Stimulated activated CD4-positive, alpha-beta T cell treated with anti-CD3 and anti-CD28 coated beads, Interleukin-1b, Interleukin-23, amount 100 ng/mL, for 1 hour (primary cell): ENCODE measurements at places on chromosomes 16 and 17.

DNA sequence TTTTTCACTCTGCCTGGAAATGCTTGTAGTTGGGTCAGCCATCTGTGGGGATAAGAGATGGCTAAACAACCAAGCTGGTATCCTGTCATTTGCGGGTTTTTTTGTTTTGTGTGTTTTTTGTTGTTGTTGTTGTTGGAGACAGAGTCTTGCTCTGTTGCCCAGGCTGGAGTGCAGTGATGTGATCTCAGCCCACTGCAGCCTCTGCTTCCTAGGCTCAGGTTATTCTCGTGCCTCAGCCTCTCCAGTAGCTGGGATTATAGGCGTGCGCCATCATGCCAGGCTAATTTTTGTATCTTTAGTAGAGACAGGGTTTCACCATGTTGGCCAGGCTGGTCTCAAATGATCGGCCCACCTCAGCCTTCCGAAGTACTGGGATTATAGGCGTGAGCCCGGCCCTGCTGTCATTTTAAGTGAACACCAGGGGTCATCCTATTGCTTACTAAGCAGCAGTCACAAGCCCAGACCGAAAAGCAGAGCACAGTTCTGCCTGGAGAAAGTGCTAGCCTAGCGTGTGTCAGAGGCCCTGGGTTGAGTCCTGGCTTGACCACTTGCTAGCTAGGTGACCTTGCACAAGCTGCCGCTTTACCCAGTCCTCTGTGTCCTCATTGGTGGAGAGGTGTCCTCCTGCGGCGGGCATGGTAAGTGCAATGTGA, 4.6 kb downstream of the SMCR8 start:
- DNase-seq: no peak

GRCh38 chr17:5558815-5559785, 25.2 kb downstream of the NLRP1 start:
- no peak for DNase-seq

DNA sequence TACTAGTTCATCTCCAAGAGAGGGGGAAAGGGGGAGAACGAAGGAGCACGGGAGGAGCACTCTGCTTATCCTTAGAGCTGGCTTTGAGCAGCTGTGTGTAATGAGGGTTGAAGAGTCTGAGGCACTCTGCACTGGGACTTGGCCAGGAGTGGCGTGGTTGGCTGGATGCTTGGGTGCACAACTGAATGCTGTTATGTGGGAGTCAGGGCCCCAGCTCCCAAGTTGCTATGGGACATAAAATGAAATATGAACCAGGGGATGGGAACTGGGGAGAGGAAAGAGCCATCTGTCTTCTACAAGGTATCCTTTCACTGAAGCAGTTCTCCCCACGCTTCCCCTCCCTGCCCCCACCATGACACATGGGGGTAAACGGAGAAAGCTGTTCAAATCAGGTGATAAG, 105.9 kb upstream of the ANKFN1 start:
- no peak for DNase-seq

DNA sequence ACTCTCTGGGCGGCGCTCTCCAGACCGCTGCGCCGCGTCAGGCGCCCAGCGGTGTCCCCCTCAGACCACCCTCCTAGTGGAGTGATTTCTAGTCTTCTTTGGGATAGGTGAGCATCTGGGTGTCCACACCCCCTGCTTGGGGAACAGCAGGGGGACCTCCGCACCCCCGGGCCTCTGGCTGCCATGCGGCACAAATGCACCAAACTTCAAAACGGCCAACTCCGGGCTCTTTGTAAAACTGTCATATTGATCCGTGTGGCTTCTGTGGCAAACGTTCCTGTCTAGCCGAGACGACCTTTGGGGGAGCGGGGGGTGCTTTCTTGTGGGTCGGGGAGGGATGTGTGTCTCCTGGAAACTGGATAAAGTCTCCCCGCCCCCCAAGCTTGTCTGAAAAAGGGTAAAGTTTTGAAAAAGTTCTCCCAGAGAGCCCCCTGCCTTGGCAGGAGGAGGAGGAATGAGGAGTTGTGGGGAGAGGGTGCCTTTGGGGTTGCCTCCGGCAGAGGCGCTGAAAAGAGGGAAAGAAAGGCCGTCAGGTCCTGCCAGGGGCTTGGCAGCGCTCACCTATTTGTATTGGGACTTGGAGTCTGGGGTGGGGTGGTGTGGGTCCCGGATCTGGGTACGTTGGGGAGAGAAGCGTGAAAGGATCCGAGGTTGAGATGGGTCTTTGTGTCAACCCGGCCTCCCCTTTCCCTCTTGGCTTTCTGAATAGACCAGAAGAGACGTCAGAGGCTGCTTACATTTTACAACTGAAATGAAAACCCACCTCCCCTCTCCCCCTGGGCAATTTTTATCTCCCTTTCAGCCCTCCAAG, 2.2 kb upstream of the CHD3 start:
- peak; percentile 21 for DNase-seq

DNA sequence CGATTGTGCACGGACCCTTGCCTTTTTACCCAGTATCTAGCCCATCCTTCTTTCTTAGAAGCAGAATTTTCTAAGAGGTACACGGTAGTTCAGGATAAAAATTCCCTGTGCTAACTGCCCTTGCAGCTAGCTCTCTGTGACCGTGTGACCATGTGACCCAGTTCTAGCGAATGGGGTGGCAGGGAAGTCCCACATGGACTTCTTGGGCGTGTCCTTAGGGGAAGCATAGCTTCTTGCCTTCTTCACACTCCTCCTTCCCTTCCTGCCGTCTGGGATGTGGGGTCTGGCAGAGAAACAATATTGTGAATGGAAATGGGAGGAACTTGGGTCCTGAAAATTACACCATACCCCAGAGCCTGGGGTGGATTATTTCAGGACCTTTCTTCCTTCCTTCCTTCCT, 670.7 kb downstream of the MAF start:
- no peak for DNase-seq

DNA sequence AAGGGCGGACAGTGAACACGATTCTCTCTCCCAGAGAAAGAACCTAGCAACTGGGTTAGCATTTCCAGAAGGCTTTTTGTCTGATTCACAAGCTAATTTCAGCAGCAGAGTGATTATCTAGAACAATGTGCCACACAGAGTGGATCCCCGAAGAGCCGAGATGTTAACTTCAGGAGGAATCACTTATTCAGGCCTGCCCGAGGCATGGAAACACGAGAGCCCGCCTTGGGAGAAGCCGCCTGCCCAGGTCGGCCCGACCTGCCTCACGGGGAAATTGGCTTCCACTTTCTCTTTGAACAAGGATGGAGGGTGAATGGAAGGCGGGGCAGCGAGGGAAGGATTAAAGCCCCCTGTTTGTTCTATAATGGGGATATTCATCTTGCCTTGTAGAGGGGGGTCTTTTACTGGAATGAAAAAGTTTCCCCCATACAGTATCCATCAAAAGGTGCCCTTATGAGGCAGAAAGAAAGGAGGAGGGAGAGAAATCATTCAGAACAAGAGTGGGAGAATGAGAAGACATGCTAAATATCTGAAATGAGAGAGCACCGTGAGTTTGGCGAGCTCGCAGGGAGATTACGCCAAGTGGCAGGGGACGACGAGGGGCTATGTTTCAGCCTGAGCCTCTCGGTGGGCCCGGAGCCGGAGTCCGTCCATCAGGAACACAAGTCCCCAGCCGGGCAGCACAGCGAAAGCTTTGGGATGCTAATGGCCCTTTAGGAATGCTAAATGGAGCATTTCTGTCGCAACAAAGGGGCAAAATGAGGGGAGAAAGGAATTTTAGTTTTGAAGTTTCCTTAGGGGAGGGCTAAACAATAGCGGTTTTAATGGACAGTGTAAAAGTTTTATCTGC, 33.0 kb downstream of the NTN1 start:
- DNase-seq: no peak

- DNase-seq: no peak
These were observed 115.6 kb downstream of the MAP2K4 start for GRCh38 chr17:12136243-12136642.

DNA sequence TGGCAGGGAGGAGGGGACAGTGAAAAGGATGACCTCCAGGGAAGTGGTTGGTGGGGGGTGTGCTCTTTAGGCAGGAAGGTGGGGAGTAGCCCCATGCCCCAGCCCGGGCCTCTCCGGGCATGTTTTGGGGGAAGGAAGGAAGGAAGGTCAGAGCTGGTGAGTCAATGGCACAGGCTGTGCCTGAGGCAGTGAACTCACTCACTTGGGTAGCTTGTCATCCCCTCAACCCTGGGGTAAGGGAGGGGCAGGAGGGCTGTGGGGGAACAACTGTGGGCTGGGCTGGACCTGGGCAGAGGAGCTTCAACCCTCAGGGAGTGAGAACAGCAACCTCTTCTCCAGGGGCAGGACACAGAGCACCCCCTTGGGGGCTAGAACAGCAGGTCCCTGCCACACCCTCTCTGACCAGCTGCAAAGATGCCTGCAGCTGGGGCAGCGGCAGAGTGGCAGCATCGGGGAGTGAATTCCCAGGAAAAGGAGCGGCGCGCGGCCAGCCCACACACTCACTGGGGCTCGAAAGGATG, 6.3 kb downstream of the CSF3 start:
- DNase-seq: no peak

DNA sequence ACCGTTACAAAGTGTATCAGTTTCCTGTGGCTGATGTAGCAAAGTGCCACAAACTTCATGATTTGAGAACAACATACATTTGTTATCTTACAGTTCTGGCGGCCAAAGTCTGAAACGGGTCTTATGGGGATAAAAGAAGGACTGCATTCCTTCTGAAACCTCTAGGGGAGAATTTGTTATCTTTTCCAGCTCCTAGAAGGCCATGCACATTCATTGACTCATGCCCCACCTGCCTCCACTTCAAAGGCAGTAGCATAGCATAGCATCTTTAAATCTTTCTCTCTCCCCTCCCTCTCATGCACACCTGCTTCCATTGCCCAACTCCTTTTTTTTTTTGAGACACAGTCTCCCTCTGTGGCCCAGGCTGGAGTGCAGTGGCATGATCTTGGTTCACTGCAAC, 190.7 kb upstream of the DYNLRB2 start:
- no peak for DNase-seq

- no peak for DNase-seq
These were observed 2.7 kb downstream of the WDR59 start for GRCh38 chr16:74982256-74982655.

- no peak for DNase-seq
These were observed 152.0 kb downstream of the ZFHX3 start for GRCh38 chr16:72895951-72896350.

DNA sequence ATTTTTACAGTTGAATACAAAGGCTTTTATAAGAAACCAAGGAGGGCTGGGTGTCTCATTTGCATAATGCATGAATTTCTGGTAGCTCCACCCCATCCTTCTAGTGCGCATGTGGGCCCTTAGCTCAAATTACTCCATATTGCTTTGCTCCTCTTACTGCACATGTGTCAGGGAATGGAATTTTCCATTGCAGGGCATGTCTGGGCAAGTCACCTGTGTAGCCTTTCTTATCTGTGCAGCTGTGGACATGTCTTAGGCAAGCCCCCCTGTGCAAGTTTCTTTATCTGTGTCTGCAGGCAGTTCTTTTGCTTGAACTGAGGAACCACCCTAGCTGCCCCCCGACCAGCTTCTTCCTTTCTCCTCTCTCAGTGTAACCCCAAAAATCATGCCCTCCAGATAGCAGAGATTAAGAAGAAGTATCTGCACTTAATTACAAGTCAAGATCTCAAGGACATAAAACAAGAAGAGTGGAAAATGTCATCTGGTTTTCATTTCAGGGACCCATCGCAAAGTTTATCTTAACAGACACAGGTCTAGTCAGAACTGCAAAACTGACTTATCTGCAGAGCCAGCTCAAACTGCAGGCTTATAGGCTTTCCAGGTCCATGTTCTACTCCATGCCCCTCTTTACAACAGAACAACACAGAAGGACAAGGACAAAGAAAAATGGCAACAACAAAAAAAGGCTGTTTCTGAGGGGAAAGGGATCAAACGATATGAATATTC, 137.9 kb upstream of the HS3ST4 start:
- DNase-seq: no peak

DNA sequence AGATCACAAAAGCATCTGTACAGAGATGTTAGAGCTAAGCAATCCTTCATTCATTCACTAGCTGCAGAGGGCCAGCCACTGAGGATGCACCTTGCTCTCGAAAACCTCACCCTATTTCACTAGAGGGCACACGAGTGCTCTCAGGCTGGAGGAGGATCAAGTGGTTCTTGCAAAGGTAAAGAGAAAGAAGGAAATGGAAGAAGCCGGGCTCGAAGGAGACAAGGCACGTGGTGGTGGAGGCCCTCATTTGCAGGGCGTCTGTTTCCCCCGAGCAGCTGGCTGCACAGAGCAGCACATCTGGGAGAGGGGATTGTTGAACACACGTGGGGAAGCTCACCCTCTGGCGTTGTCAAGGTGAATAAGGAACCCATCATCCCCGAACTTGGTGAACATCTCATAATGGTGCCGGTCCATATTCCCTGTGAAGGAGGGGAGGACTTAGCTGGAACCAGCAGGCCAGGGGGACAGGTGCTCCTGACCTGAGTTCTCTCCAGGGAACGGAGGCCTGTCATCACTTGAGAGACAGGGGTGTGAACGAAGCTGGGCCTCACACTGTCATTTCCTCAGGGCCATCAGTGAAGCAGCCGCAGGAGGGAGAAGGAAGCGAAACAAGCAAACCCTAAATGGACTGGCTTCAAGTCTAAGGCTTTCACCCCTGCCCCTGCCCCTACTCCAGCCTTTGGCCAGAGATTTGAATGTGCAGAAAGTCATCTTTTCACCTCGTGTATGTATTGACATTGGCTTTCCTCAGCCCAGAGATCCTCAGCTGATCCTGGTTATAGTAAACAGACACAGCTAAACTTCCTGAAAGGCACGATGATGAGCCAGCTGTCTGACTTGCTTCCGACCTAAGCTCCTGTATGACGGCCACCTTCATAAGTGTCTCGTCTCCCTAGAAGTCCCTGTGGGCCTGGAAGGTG, 27.6 kb downstream of the PRKAR1A start:
- no peak for DNase-seq

DNA sequence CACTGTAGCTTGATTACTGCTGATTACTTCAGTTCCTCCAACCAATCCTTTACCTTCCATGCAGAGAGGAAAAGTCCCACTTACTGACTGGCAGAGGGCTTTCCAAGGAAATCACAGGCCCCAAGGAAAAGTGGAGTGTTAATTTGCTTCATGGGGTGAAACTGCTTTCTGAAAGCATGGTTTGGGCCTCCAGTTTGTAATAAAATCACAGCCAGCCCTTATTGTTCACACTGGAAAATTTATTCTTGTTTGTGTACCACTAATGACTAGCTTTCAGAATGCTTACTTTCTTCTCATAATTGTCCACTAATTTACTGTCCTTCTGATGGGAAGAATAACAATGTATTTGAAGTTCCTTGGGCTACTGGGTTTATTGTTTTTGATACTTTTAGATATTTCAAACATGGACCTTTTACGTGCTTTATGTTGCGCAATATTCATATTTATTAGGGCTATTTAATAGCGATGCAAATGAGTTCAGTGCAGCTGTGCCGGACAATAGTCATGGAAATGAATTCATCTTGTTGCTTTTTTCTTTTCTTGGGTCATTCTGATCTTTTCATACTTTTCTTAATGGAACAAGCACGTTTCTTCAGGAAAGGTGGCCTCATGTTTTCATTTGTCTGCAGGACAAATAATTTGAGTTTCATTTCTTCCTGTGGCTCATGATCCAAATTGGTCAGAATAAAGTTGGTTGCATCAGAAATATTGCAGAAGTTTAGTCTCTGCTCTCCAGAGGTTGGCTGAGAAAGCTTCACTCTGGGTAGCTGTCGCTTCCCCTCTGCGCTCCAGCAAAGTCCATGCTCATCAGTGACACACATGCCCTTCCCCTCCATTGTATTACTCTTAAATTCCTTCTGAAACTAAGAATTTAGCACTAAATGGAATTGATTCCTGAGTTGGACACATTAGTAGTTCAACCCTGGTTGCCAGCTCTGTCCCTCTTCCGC, 128.7 kb downstream of the PRKCA start:
- DNase-seq: no peak
